NCI-H2227 treated with DMSO at 0.1 percent for 48 hours (cell line): ENCODE measurements at places on chromosomes 16 and 17.

DNA sequence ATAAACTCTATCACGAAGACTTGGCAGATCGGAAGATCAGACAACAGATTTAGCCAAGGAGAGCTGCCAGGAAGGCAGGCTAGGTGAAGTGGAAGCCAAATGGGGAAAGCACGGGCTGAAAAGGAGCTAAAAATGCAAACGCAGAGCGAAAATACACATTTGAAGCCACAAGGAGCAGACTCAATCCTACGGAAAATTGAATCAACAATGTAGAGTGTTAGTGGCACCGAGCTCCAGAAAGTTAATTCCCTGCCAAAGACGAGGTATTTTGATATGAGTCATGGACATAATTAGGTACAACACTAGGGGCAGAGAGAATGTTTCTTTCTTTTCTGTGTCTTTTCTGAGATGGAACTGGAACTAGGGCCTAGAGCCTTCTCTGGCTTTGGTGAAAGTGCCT lies 20.7 kb downstream of the GSG1L start:
- DNase-seq = no peak

- DNase-seq = no peak
These were observed 730 bp downstream of the KAT7 start for GRCh38 chr17:49789243-49789578.

GRCh38 chr16:81875461-81875860 lies 96.4 kb downstream of the PLCG2 start:
- no peak for DNase-seq

DNA sequence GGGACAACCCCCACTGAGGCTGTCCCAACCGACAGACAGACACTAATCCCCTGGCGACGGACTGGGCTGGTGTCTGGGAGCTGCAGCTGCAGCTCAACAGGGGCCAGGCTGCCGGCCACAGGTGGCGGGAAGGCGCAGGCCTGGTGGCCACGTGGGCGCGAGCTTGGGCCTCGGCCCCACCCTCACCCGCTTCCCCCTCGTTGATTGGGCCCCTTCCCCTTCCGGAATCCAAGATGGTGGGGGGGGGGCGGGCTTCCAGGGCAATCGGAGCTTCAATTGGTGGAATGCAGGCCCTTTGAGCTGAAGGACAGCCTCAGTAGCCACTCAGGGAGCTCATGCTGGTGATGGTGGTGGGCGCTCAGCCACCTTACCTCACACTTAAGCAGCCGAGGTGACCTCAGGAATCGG lies 8.7 kb upstream of the TBX4 start:
- DNase-seq = no peak

GRCh38 chr17:3818786-3819185 lies 17.8 kb upstream of the ITGAE start:
- no peak for DNase-seq

DNA sequence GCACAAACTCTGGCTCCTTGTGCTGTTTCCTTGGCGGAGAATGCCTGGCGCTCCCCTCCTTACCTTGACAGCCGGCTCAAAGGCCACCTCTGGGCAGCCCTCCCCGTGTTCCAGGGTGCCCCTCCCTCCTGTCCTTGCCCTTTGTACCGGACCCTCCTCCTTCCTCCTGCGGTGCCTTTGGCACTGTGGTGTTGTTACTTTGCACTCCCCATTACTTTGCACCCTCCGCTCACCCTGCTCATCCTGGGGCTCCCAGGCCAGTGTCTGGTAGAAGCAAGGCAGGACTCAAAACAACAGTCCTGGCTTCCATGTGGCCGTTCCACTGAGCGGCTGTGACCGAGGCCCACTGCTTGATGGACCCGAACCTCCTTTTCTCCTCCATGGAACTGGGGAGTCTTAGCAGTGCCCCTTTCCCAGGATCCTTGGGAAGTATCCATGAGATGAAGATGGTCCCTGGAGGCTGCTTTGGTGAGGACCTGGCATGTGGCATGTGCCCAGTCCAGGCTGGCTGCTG lies 147.8 kb downstream of the CMIP start:
- no peak for DNase-seq

DNA sequence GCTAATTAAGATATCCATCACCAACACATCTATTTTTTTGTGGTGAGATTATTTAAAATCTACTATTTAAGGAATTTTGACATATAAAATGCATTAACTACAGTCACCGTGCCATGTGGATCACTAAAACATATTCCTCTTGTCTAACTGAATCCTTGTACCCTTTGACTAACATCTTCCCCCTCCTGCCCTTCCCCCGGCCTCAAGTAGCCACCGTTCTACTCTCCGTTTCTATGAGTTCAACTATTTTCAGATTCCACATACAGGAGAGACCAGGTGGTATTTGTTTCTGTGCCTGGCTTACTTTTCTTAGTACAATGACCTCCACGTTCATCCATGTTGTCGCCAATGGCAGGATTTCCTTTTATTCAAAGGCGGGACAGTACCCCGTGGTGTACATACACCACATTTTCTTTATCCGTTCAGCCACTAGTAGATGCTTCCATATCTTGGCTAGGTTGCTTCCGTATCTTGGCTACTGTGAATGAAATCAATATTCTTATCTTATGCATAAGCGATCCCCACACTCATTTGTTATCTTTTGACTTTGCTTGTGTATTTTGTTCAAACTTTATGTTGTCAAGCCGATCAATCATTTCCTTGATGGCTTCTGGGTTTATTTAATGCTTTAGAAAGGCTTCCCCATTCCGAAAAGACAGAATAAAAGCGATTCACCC lies 134.7 kb downstream of the KCNJ12 start:
- peak; percentile 18 for DNase-seq

DNA sequence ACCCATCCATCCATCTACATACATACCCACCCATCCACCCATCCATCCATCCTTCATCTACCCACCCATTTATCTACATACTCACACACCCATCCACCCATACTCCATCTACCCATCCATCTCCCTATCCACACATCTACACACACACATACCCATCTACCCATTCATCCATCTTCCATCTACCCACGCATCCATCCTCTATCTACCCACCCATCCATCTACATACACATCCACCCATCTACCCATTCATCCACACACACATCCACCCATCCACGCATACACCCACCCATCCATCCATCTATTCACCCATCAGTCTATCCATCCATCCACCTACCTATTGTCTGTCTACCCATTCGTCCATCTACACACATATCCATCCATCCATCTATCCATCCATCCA lies 227.8 kb downstream of the ZNF423 start:
- DNase-seq = no peak

DNA sequence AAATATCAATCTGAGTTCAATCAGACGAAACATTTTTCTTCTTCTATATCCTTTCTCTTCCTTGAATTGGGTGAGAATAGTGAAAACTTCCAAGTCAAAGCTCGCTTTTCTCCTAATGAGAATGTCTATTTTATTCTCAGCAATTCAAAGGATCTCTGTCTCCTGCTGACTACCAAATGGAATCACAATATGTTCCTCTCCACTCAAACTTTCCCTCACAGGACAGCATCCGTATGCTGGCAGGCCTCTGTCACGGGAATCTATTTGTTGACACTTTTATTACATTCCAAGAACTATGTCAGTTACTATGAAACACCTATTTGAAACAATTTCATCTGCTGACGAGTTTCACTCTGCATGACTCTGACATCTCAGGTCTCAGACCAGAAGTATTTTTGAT lies 1196.6 kb downstream of the CDH11 start:
- DNase-seq = no peak

- no peak for DNase-seq
These were observed 1.3 kb upstream of the SCN4A start for GRCh38 chr17:63973930-63974593.

DNA sequence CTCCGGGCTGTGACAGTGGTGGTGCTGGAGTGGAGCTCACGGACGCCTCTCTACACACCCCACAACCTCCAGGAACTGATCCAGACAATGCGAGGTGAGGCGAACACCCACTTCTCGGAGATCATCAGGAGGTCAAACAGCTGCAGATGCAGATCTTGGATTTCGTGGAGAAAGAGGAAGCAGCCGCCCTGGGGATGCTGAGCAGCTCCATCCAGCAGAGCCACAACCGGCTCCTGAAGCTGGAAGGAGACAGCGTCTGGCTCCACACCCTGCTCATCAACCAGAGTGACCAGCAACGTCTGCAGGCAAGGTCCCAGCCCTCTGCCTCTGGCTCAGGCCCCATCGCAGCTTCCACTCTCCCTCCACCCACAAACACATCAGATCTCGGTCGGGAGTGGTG lies 13.2 kb upstream of the SLC16A5 start:
- DNase-seq = no peak

GRCh38 chr16:11389083-11389482 lies 43.8 kb downstream of the RMI2 start:
- no peak for DNase-seq
